ENCODE measurements at places on chromosomes 3 and 15.

DNA sequence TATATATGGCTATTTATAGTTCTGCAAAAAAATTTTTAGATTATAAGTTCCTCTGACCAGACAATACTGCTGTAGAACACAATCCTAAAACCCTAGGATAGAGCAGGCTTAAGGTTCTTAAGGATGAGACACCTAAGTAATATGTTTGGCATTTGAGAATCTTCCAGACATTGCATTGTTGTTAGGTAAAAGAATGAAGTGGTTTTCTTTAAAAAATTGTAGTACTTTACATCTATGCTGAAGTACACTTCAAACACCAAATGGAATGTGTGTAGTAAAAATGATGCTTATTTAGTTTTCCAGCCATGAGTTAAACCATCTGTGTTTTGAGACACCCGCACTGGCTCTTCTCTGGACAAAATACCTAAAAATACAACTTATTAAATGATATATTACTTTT lies 857.7 kb downstream of the OTOL1 start:
- DNase-seq: no peak

- DNase-seq: no peak
Measured at GRCh38 chr3:66140743-66141372, 79.9 kb upstream of the SLC25A26 start.

DNA sequence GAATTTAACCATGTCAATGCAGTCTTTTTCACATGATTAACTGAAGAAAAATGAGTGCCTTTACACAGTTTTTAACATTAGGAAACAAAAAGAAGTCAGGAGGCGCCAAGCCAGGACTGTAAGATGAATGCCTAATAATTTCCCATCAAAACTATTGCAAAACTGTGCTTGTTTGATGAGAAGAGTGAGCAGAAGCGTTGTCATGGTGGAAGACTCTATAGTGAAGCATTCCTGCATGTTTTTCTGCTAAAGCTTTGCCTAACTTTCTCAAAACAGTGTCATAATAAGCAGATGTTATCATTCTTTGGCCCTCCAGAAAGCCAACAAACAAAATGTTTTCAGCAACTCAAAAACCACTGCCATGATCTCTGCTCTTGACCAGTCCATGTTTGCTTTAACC lies 156.8 kb upstream of the CDIN1 start:
- no peak for DNase-seq

DNA sequence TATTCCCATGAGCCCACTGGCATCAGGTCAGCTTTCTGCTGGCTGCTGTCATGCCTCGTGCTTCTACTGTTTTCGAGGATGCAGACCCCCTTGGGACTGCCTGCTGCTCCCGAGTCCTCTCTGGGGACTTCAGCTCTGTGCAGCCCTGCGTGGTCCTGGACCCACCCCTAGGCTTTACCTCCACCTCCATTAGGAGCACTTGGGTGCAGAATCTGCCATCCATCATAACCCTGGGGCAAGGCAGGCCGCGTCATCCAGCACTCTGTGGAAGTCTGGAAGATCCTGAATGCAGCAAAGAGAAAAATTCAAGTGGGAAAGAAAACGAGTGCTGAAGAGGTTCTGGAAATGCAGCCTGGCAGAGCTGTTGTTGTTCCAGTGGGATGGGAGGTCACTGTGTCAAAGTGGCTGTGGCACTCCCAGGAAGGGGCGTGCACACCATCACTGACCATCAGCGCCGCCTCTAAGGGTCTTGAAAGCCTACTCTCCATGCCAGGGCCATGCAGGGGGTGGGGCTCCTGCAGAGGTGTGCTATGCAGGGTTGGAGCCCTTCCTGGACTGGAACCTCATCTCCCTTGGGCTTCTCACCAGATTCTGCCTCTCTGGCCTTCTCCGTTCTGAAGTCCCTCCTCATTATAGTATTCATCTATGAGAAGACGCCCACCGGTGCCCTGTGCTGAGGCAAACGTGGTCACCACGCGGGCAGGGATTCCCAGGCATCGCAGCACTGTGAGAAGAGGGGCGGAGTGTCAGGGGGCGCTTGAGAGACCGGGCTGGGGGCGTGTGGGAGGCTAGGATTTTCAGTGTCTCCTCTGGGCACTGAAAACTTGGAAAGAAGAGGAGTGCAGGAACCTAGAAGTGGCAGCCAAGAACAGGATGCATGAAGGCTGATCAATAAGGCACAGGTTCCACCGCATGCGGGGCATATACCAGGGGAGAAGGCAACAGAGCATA lies 12.5 kb downstream of the EPB42 start:
- DNase-seq: no peak

- no peak for DNase-seq
Measured at GRCh38 chr3:33803894-33804526, 5.6 kb downstream of the PDCD6IP start.

DNA sequence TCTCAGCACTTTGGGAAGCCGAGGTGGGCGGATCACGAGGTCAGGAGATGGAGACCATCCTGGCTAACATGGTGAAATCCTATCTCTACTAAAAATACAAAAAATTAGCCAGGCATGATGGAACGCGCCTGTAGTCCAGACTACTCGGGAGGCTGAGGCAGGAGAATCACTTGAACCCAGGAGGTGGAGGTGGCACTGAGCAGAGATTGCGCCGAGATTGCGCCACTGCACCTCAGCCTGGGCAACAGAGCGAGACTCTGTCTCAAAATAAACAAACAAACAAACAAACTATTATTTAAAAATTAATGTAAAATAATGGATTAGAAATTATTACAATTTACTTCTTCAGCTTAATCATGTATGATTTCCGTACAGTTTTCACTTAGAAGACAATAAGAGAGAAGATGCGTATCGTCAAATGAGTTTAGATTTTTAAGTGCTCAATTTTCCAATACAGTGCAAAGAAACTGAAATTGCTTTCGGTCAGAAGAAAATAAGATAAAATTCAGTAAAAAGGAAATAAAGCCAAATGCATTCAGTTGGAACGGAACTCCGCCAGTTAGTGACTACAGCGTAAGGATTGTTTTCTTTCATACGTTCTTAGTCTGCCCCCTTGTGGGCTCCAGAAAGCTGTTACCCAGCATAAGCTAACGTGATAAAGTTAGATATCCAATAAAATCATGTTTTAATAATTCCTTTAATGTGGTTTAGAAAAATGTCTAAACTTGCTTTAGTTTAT lies 24.8 kb downstream of the AADAC start:
- DNase-seq: no peak

DNA sequence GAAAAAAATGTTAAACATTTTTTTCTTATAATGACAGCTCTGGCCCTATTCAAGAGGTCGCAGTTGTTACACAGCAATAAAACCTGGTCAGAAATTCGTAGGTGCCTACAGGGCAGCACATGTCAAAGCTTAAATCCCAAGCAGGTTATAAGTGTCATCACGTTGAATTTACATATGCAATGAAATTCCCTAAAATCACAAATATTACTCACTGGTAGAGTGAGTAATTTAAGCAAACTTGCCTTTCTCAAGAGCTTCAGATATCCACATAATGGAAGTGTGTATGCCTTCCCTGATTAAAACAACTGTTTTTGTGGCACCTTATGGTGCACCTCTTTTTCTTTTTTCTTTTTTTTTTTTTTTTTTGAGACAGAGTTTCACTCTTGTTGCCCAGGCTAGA lies 90.7 kb upstream of the FNDC3B start:
- no peak for DNase-seq

GRCh38 chr3:152496286-152496685 lies 227.6 kb downstream of the MBNL1 start:
- no peak for DNase-seq

DNA sequence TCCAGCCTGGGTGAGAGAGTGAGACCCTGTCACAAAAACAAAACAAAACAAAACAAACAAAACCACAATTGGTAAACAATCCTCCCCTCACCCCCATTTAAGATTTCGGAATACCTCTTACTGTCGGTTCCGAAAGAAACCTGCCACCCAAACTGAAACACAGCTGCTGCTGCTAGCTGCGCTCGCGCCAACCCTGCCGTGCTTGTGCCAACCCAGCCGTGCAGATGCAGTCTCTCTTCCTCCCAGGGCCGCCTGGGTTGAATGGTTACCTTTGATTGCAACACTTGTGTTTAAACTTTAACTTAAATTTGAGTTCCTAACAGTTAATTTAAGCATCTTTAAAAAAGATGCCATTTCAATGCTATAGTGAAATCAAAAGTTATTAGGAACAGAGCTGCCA lies 28.5 kb upstream of the SPTBN5 start:
- DNase-seq: no peak

- DNase-seq: no peak
Measured at GRCh38 chr3:10511809-10512494, 6.6 kb upstream of the ATP2B2 start.

DNA sequence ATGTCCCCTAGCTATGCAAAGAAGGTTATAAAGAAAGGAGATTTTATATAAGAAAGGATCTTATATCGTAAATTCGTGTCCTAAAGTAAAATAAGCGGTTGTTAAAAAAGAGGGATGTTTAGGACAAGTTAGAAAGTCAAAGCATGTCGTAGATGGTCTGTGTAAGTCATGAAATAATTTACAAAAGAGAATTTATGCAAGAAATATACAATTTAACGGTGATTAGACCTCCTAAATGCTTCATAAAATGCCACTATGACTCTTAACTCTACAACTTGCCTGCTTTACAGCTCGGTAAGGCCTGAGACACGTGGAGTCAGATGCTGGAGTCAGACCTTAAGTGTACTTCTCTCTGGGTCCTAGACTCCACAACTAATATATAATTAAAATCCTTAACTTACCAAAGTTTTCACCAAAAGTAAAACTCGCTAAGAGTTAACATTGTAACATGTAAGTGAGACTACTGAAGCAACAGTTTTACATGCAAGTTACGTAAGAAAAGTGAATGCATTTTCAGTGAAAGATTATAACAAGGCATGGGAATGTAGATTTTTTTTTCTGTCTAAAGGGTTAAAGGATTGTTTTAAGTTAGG lies 13.3 kb upstream of the SRPRB start:
- no peak for DNase-seq

DNA sequence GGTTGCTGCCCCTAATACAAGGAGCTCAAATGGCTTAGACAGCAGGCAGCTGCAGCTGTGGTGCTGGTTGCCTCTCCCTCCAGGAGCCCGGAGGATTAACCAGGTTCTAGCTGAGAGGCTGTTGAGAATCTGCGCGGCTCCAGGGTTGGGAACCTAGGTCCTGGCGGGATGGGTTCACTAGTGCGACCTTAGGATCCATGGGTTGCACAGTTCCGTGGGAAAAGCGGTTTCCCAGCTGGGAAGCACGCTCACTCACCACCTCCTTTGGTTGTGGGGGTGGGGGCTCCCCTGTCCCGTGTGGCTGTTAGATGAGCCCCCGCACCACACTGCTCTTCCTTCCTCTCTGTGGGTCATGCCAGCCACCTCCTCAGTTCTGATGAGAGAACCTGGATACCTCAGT lies 375.1 kb upstream of the ARRDC4 start:
- DNase-seq: no peak

DNA sequence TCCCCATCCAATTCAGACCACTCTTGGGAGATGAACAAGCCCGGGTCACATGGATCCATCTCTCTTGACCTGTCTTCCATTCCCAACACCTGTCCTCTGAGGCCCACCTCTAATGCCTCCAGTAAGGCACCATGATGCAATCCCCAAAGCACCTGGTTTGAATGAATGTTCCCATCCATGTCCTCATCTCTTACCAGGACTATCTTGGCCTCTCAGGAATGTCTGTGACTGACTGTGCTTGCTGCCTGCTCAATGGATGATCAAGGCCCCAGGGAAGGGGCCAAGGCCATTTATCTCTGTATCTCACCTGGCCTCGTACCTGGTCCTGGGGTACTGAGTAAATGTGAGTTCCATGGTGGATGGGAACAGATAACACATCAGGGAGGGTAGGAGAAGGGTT lies 49.7 kb downstream of the SLCO2A1 start:
- no peak for DNase-seq

DNA sequence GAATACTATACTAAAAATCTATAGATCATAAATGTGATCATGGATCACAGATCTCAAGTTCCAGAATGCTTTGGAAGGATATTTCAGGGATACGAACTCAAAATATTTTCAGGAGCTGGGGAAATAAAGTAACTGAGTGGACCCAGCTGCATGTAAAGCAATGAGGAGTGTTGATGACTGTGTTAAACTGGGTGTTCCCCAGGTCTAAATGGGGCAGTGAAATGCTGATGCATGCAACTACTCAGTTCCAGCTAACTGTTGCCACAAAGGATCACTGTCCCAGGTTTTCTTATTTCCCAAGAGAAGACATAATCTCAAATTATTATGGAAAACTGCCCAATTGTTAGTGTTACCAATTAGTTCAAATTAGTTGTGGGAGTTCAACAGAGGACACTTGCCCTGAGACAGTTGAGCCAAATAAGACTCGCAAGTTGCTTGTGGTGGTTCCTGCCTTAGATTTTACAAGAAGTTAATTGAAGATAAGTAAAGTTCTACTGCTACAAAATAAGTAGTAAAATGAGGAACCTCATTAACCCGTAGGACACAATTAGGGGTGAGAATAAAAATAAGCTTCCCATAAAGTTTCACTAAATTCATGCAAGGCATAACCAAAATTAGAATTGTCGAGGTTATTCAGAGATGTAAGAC lies 66.3 kb upstream of the IL12A start:
- no peak for DNase-seq

- no peak for DNase-seq
Measured at GRCh38 chr3:166362698-166363097, 525.5 kb upstream of the BCHE start.

DNA sequence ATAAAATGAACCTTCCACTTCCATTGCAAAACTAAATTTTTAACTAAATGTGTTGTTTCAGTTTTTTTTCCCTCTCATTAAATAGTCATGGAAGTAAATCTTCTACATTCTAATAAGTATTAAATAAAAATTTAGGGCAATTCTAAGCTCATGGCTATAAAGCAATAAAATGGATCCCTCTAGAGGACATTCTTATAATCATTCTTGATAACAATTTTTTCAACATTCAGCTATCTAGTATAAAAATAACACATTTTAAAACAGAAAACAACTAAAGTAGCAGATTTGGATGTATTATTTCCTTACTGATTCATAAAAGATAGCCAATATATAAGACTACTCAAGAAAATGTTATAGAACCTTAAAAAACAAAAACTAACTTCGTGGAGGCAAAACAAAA lies 393.1 kb downstream of the PLOD2 start:
- DNase-seq: no peak

GRCh38 chr3:111311709-111312235 lies 230.2 kb upstream of the CD96 start:
- DNase-seq: no peak

DNA sequence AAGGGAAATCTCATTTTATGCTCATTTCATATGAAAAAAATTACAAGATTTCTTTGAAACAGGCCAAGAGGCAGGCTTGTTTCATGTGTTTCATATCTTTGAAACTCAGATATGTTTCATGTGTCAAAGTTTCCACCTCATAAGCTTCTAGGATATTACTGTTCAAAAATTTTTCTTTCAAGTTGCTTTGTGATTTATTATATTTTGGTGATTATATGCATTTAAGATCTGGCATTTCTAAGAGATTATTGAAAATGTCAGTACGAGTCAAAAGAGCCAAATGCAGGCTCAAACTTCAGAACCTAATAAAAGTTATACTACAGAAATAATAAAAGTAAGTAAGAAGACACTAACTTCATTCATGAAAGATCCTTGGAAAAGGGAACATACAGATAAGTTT lies 590.1 kb downstream of the UNC13C start:
- DNase-seq: no peak

GRCh38 chr3:156948402-156949210 lies 122.5 kb downstream of the LEKR1 start:
- no peak for DNase-seq

Data from T-helper 1 cell (primary cell).